ENCODE measurements at places on chromosomes 11 and 22.

GRCh38 chr11:6268820-6269219, 9.2 kb downstream of the CCKBR start:
- DNase-seq = no peak
- H3K36me3 ChIP-seq = no peaks in the 10 kb centered on the region
- H3K27me3 ChIP-seq = no peaks in the 10 kb centered on the region
- no peak overlapping the region for H3K4me3 ChIP-seq
- H3K4me1 ChIP-seq = no peaks in the 10 kb centered on the region
- no peak overlapping the region for H3K27ac ChIP-seq

DNA sequence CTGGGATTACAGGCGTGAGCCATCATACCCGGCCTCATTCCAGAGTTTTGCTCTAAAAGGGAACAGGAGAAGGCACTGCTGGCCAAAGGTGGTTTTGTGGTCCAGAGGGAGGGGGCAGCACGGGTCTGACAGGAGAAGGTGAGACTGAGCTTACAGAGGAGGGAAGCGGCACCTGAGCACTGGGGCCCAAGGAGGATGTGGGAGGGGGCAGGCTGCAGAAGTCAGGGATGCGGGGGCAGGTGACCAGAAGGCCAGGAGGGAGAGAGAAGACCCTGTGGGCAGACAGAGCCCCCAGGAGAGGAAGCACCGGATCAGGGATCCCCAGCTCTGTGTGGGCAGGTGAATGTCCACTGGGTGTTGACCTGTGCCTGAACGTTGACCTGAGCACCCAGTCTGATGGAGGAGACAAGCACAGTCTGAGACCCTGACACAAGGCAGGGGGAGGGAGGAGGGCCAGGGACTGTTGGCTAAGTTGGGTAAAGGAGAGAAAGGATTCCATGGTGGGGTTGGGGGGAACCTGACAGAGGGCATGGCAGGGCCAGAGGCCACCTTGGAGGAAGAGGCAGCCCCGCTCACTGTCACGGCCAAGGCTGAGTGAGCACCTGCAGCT, 12.0 kb upstream of the PRR5 start:
- no peaks in the 10 kb centered on the region for H3K27me3 ChIP-seq
- no peak for DNase-seq
- no peaks in the 10 kb centered on the region for H3K36me3 ChIP-seq
- H3K4me3 ChIP-seq = no peak overlapping the region

DNA sequence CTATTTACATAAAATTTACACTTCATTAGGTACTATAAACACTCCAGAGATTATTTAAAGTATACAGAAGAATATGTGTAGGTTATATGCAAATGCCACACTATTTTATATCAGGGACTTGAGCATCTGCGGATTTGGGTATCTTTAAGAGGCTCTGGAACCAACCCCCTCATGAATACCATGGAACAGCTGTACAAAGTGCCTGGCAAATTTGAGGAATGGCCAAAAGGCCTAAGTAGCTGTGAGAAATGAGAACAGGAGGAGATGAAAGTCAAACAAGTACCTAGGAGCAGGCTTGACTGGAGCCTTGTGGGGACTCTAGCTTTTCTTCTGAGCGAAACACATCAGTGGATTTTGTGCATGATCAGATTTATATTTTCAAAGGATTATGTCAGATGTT, 149.3 kb downstream of the RBFOX2 start:
- H3K4me1 ChIP-seq = peaks cover 14% of the 10 kb centered on the region
- no peaks in the 10 kb centered on the region for H3K27me3 ChIP-seq
- no peaks in the 10 kb centered on the region for H3K36me3 ChIP-seq
- H3K4me3 ChIP-seq = no peak overlapping the region
- no peak overlapping the region for H3K27ac ChIP-seq

GRCh38 chr22:34847072-34847471, 218.9 kb upstream of the ISX start:
- no peak for DNase-seq
- no peak overlapping the region for H3K4me3 ChIP-seq
- no peaks in the 10 kb centered on the region for H3K27me3 ChIP-seq
- no peaks in the 10 kb centered on the region for H3K4me1 ChIP-seq
- no peak overlapping the region for H3K27ac ChIP-seq

DNA sequence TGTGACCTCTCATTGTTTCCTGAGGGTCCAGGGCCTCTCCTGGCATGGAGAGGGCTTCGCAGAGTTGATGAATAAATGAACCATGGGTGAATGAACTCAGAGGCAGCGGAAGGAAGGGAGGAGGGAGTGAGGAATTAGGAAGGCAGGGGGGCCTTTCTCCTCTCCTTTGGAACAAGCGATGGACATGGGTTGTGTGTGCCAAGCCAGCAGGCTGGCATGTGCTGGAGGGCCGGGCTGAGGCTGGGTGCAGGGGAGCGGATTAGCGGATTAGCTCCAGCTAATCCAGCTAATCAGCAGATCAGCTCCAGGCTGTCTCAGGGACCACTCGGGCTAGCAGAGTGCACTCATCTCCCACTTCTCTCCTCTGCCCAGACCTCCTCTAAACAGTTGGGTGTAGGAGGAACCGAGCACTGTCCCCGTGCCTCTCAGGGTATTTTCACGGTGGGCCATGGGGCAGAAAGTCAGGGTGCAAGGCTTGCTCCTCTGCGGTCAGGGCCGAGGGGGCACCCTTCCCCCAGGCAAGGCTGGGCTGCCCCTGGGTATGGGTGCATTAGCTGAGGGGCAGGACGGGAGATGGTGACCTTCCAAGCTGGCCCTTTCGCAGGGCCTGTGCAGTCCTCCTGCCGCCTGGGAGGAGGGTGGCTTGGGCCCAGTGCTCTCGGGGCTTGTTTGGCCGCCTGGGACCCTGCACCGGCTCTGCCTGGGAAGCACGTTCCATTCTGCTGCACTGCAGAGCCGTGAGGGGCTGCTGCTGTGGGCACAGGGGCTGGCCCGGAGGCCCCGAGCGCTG, 120.3 kb upstream of the B3GAT1 start:
- no peak for DNase-seq
- H3K36me3 ChIP-seq = no peaks in the 10 kb centered on the region
- no peak overlapping the region for H3K27ac ChIP-seq

GRCh38 chr11:108069947-108070346, 51.4 kb upstream of the ACAT1 start:
- H3K27ac ChIP-seq = peak overlapping the region; percentile 34
- peak; percentile 36 for DNase-seq
- peaks cover 17% of the 10 kb centered on the region for H3K36me3 ChIP-seq
- H3K4me1 ChIP-seq = no peaks in the 10 kb centered on the region

DNA sequence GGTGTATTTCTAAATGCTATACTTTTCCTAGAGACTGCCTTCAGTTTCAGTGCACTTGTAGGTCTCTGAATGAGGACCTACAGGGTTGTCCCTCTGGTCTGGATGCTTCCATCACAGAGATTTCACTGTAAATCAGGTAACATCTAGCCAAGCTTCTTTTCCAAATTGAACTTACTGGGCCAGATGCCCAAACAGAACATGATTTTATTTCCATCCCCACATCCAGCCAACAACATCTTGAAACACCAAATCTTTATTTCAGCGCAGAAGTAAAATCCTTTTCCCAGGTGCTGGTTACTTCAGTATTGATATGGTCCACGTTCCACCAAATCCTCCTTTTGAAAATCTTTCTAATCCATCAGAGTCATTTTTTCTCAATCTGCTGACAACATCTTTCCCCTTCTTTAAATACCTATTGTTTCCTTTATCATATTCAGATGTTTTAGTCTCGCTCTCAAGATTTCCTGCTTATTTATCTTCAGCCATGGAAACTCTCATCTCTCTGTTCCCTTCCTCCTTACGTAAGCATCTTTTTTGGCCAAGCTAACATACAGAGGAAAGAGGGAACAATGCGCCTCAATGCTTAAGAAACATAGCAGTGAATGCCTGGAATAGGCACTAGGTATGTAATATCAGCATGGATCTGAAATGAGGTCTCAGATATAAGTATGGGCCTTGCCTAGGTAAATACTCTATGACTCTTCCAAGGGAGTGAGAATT, 201.2 kb upstream of the MTNR1B start:
- H3K36me3 ChIP-seq = no peaks in the 10 kb centered on the region
- H3K4me1 ChIP-seq = peaks cover 49% of the 10 kb centered on the region
- no peak for DNase-seq
- H3K4me3 ChIP-seq = no peak overlapping the region

DNA sequence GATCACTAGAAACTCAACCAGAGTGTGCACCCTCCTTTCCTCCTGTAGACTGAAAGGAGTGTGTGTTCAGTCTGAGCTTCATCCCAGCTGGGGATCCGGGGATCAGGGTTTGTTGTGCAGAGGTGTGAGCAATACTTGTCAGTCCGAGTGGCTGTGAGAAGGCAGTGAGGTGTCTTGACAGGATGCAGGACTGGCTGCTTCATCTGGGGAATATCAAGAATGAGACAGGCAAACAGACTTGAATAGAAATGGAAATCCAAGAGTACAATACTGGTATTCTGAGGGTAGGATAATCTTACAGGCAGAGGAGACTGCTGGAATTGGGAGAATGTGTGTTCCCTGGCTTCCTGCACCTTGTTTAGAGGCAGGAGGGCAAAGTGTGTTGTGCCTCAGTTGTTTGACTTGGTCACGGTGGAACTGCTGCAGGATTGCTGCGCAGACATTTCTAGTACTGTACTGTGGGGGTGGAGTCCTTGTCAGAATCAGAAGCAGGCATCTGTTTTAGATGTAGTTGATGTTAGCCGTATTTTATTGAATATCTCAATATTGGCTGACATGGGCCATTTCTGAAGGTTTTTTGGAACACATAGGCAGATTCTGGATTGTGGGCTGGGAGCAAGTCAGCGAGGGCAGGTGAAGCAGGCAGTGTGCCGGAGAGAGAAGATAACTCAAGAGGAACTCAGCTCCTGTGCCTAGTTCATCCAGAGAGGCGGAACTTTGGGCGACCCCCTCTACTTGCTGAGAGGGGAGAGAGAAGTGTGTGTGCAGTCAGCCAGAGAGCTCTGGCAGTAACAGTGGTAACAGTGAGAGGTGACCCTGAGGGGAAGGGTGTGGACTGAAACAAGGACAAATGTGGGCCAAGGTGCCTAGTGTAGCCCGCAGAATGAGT, 27.1 kb upstream of the GRK2 start:
- peak overlapping the region; percentile 80 for H3K27ac ChIP-seq
- peaks cover 20% of the 10 kb centered on the region for H3K4me1 ChIP-seq
- H3K27me3 ChIP-seq = no peaks in the 10 kb centered on the region
- DNase-seq = no peak

GRCh38 chr11:96179905-96180304, 163.1 kb downstream of the MAML2 start:
- H3K4me3 ChIP-seq = no peak overlapping the region
- peaks cover 2% of the 10 kb centered on the region for H3K4me1 ChIP-seq
- no peak overlapping the region for H3K27ac ChIP-seq
- no peaks in the 10 kb centered on the region for H3K27me3 ChIP-seq

GRCh38 chr22:28911777-28912669, 28.7 kb downstream of the ZNRF3 start:
- H3K4me3 ChIP-seq = no peak overlapping the region
- H3K4me1 ChIP-seq = no peaks in the 10 kb centered on the region
- H3K27me3 ChIP-seq = peaks cover 5% of the 10 kb centered on the region

DNA sequence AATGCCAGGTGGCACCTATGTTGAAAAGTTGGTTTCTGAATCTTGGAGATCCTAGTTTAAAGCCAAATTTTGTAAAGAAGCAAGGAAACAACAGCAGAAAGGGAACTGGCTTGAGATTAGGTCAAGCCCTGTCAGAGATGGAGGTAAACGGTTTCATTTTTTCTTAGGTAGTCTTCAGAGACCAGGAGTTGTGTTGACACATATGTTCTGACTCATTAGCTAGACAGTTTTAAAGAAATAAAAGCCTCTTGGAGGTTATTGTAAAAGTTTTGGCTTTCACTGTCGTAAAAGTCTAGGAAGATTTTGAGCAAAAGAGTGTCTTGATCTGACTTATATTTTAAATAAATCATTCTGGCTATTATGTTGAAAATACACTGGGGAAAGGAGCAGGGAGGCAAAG, 151.5 kb upstream of the CTSC start:
- no peaks in the 10 kb centered on the region for H3K4me1 ChIP-seq
- H3K4me3 ChIP-seq = no peak overlapping the region
- H3K27ac ChIP-seq = no peak overlapping the region
- DNase-seq = no peak

DNA sequence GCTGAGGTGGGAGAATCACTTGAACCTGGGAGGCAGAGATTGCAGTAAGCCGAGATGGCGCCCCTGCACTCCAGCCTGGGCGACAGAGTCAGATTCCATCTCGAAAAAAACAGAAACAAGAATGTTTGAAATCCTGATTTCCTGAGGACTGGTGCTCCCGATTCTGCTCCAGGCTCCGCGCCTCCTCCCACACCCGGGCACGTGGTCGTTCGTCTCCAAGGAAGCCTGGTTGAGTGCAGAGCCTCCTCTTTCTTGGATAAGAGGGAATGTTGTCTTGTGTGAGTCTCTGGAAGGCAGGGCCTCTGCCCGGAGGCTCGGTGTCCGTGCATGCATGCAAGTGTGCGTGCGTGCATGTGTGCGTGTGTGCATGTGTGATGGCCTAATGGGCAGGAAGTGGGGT, 30.1 kb downstream of the BRSK2 start:
- H3K4me1 ChIP-seq = no peaks in the 10 kb centered on the region
- no peaks in the 10 kb centered on the region for H3K36me3 ChIP-seq
- H3K4me3 ChIP-seq = no peak overlapping the region
- no peak overlapping the region for H3K27ac ChIP-seq
- no peak for DNase-seq

- no peaks in the 10 kb centered on the region for H3K27me3 ChIP-seq
- H3K4me1 ChIP-seq = no peaks in the 10 kb centered on the region
- DNase-seq = no peak
- no peaks in the 10 kb centered on the region for H3K36me3 ChIP-seq
These were observed 10.2 kb upstream of the IL17RA start for GRCh38 chr22:17074648-17075002.

DNA sequence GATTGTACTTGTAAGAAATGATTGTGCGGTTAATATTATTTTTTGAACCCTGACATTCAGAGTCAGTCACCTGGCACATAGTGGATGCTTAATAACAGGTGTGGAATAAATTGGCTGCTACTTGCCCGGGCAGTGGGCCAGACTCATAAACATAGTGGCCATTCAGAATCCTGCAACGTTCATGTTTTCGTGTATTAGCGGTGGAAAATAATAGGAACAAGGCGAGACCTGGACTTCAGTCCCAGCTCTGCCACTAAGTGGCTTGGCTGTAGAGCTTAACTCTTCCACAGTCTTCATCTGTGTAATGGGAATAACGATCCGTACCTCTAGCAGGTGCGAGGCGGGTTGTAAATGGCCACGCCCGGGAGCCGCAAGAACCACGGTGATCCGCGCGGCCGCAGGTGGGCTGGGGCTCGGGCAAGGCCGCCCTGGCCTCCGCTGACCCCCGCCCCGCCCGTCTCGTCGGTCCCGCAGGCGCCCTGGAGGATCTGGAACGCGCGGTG, 761 bp upstream of the TMEM25 start:
- H3K27ac ChIP-seq = no peak overlapping the region
- H3K36me3 ChIP-seq = peaks cover 1% of the 10 kb centered on the region
- H3K4me3 ChIP-seq = peak overlapping the region; percentile 41
- peaks cover 2% of the 10 kb centered on the region for H3K27me3 ChIP-seq

GRCh38 chr22:19242699-19243098, 48.8 kb downstream of the CLTCL1 start:
- no peak for DNase-seq
- no peaks in the 10 kb centered on the region for H3K27me3 ChIP-seq
- no peaks in the 10 kb centered on the region for H3K36me3 ChIP-seq
- H3K27ac ChIP-seq = no peak overlapping the region

GRCh38 chr11:23127706-23128105, 267.4 kb upstream of the CCDC179 start:
- no peaks in the 10 kb centered on the region for H3K27me3 ChIP-seq
- no peaks in the 10 kb centered on the region for H3K36me3 ChIP-seq
- no peak overlapping the region for H3K4me3 ChIP-seq
- no peaks in the 10 kb centered on the region for H3K4me1 ChIP-seq

GRCh38 chr11:75959540-75959939, 144.5 kb downstream of the UVRAG start:
- H3K4me1 ChIP-seq = no peaks in the 10 kb centered on the region
- H3K4me3 ChIP-seq = no peak overlapping the region
- no peaks in the 10 kb centered on the region for H3K27me3 ChIP-seq
- DNase-seq = no peak
